ENCODE measurements at places on chromosomes 12 and 14. TPM values are rescaled to one million over a fixed set of nuclear protein-coding genes. Genes with fewer than 3 reads are reported as not detected.

DNA sequence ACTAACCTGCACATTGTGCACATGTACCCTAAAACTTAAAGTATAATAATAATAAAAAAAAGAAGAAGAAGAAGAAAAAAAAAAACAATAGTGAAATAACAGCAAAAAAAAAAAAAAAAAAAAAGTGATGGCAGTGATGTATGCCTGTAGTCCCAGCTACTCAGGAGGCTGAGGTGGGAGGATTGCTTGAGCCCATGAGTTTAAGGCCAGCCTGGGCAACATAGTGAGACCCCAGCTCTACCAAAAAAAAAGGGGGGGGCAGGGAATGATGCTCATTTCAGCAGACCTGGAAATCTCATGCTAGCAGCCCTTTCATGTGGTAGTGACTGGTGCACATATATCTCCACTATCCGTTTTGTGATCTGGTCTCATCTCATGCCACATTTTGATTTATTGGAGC, 20.8 kb downstream of the TRAFD1 start:
- DNase-seq, result no peak

DNA sequence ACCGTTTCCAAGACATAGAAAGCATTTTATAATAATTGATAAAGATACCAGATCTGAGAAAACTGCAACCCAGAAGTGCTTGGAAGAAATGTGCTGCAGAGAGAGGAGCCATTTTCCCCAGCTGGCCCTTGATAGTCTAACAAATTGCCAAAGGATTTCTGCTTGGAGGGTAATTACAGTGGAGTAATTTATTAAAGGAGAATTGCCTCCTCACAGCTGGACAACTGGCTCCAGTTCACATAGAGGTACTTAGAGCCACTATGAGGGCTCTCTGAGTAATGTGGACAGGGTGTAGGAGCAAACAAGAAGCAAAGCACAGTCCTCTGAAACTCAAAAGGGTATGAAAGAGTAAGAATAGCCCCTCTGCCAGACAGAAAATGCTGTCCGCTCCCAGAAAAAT, 335.6 kb downstream of the SYT1 start:
- DNase-seq, result no peak

DNA sequence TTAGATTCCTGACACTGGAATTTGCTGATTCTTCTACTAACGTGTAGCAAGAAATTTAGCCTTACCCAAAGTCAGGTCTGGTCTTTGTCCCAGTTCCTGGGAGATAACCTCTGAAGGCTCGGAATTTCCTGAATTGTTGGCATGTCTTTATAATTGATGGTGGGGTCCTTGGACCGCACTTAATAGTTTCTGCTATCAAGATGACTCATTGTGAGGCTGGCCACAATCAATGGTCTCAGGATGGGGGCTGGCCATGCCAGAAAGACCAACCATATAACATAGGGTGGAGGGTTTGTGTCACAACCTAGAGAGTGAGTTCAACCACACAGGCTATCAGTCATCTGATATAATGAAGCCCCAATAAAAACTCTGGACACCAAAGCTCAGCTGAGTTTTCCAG, 259.7 kb downstream of the DAD1 start:
- DNase-seq, result no peak

GRCh38 chr14:26200687-26201086, 397.1 kb downstream of the NOVA1 start:
- no peak for DNase-seq

- no peak for DNase-seq
Measured at GRCh38 chr12:109637348-109637747, 63.8 kb downstream of the MVK start.

- DNase-seq, result no peak
Measured at GRCh38 chr14:105917933-105918436, 391.6 kb downstream of the TMEM121 start.

DNA sequence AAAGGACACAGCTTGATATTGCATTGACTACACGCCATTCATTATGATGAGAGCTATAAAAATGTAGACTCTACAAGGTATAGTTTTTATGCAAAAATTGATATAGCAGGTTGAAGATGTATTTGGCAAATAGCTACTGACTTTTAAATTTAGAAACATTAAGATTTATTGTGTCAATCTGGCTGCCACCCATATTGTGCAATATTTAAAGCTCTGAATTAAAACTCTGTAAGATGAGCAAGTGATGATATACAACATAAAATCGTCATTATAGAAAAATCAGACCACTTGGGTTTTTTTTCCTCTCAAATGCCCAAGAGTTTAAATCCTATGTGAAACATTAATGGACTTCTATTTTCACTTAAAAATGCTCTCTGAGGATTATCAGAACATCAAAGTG, 36.8 kb upstream of the E2F7 start:
- no peak for DNase-seq

GRCh38 chr14:77181603-77182437, at the start of gene TMEM63C:
Gene TMEM63C, plus strand, starts transcription at chr14:77181798. Its CDS starts 37,016 bp downstream, at chr14:77218814.
- peak; percentile 87 for DNase-seq

DNA sequence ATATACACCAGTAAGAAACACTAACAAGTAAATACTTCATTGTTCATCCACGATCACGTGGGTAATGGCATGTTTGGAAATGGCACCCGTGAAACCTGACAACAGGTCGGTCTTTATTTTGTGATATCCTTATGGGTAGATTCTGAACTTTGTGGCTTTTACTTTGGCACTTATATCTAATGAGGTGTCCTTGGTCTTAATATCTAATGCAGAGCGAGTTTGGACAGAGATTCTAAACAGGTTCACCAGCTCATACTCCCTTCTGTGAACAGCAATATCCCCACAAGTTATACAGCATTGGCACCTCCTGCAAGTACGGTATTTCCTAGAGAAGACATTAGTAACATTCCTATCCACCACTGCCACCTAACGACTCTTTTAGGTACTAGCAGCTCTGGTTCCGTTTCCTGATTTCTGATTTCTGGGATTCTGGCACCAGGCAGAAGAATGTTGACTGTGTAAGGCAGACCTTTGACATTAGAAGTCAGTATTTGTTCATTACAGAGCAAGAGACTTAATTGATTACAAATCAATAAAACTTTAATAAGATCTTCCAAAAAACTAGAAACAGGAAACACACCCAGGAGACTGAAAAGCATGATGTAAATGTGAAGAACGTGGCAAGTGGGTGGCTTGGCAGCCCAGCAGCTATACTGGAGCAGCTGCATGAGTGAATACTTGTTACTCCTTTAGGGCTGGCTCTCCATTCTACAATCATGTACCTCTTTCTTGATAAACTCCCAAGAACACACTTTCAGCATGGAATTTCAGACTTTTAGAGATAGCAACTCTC, 2.5 kb downstream of the ANG start:
- DNase-seq, result peak; percentile 47

GRCh38 chr12:105721051-105721825, 390.7 kb downstream of the C12orf75 start:
- DNase-seq, result no peak

- no peak for DNase-seq
Measured at GRCh38 chr12:65892841-65893251, 68.6 kb downstream of the HMGA2 start.

DNA sequence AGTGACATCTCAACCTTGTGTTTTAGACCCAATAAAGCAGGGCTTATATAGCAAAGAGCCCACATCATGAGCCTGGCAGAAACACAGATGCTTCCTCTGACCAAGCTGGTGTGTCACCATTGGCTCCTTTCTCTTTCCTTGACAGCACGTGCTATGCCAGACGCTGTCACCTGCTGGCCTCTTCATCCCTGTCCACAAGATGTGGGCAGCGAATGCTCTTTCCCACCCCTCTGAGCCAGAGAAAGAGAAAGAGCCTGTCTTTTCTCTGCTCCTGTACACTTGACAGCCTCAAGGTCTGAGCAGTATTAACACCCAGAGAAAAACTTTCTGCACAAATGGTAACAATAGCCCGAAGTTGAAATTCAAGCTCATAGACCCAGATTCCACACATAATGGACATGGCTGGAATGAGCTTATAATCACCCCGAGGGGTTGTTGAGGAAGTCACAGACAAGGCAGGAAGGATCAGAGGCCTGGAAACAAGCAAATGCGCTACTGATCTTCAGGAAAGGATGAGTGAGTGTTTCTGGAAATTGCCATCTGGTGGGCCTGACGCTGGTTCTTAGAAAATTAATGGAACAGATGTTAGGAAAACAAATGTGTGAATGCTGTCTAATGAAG, 8.9 kb downstream of the TGFB3 start:
- DNase-seq, result no peak

DNA sequence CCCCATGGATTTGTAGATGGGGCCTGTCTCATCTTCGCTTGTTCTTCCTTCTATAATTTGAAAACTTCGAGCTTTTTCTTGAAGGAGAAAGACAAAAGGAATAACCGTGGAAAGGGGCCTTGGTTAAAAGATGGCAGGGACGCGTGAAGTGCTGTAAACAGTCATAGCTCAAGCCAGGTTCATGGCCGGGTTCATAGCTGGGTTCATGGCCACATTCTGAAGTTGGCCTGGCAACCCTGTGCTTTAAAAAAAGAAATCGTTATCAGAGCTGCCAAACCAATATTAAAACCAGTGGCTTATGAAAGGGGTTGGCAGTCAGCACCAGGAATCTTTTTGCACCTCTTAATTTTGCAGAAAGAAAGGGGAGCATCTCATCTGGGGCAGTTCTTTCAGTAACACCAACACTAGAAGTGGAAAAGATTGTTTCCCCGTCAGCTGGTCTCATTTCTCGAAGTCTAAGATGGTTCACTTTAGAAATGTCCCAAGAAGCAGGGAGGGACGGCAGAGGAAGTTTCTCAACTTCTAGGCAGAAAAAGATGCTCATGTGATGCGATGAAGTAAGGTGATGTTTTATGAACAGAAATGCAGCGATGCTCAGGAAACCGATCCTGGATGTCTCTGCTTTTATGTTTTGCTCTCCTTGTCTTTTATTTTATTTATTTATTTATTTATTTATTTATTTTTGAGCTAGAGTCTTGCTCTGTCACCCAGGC, 193.1 kb upstream of the TBX3 start:
- no peak for DNase-seq

GRCh38 chr12:105076098-105076497, 8.2 kb downstream of the ALDH1L2 start:
- DNase-seq, result no peak

- no peak for DNase-seq
Measured at GRCh38 chr12:29167988-29168387, 18.9 kb downstream of the FAR2 start.

GRCh38 chr14:101836135-101836534, 74.6 kb downstream of the PPP2R5C start:
- DNase-seq, result no peak

DNA sequence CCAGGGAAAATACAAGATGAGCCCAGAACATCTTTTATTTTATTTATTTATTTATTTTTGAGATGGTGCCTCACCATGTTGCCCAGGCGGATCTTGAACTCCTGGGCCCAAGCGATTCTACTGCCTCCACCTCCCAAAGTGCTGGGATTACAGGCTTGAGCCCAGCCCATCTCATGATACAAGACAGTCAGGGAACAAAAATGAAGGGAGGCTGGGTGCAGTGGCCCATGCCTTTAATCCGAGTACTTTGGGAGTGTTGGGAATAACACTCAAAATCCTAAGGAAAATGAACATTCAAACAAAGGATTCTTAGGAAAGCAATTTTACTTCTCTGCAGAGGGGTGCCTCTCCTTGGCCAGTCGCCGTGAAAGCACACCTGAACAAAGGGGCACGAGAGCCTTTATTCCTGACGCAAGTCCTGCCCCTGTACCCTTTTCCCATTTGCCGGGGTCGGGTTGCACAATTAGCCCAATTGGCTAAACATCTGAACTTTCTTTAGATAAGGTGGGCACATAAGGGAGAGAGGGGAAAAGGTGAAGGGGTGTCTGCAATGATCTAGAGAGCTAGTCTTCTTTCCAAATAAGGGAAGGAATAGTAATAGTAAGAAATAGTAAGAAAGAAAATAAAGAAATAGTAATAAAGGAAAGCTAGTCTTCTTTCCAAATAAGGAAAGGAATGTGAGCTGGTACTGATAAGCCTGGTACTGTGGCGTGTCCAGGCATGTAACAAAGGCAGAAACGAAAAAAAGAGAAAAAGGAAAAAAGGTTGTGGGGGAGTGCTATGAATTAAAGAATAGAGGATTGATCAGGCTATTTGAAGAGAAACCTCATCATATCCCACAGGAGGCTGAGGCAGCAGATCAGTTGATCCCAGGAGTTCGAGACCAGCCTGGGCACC, 13.4 kb downstream of the NCAPD2 start:
- DNase-seq, result no peak

GRCh38 chr14:59863806-59864525, 6.6 kb downstream of the RTN1 start:
- DNase-seq, result no peak

DNA sequence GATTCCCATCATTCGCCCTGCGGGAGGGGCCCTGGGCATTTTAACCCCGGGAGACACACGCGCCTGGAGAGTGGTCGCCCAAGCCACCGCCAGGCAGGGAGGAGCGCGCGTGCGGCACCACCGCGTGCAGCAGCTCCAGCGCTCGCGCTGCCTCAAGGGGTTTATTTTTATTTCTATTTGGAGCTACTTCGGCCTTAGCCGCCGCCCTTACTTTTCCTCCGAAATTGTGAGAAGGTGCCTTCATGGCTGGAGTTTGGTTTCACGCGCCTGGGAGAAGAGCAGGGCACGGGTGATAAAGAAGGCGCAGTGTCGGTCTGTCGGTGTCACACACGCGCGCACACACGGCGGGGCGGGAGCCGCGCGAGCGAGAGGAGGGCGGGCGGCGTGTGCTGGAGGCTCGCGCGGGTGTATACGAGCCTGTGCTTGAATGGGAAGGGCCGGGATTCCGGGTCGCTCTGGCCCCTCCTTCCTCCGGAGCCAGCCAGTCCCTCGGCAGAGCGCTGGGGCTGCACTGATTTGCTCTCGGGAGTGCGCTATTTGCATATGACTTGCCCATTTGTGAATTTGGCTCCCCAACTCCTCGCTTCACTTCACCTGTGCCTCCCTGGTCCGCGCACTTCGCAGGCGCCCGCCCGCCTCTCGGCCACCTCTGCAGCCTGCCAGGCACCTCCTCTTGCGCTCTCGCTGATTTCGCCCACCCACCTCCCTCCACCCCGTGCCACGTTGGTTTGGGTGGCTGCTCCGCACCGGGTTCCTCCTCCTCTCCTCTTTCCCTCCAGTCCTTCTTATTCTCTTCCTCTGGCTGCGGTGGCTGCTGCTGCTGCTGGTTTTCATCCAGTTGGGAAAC, 932.3 kb downstream of the DIO2 start:
- DNase-seq, result peak; percentile 80

Gene PLCZ1
- total RNA-seq, result not detected

Gene LALBA
- not detected for total RNA-seq

Gene HCAR1
- total RNA-seq, result 0.11 TPM

Data from dorsolateral prefrontal cortex (tissue), 122 donors.